Central memory CD8-positive, alpha-beta T cell (primary cell): ENCODE measurements at places on chromosomes 4 and X.

- DNase-seq, result no peak
These were observed 82.5 kb upstream of the GC start for GRCh38 chr4:71866212-71866885.

- no peak for DNase-seq
These were observed 18.7 kb downstream of the FLNA start for GRCh38 chrX:154355776-154356140.

DNA sequence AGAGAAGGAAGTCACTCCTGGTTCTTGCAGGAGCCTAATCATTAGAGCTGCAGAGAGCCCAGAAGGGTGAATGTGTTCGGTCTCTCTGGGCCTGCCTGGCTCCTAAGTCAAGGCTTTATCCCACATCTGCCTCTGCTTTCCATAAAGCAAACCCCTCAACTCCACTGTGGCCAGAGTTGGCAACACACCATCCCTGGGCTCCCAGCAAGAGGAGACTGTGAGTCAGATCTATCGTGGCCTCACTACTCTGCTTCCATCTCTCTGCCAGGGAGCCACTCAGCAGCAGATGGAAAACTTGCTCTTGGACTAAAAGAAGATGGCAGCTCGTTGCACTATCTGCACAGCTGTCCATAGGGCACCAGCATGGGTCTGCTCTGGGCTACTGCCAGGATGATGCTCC is 348.2 kb downstream of the FBXW7 start:
- no peak for DNase-seq

- DNase-seq, result no peak
These were observed 89.8 kb downstream of the PDGFRA start for GRCh38 chr4:54318904-54319303.
